ENCODE measurements at places on chromosomes 6 and 20.
A peak's percentile ranks its signal among the peaks of the same experiment; 100 is the strongest.

- DNase-seq = peak; percentile 23
These were observed 169.3 kb downstream of the TTLL2 start for GRCh38 chr6:167493976-167494697.

DNA sequence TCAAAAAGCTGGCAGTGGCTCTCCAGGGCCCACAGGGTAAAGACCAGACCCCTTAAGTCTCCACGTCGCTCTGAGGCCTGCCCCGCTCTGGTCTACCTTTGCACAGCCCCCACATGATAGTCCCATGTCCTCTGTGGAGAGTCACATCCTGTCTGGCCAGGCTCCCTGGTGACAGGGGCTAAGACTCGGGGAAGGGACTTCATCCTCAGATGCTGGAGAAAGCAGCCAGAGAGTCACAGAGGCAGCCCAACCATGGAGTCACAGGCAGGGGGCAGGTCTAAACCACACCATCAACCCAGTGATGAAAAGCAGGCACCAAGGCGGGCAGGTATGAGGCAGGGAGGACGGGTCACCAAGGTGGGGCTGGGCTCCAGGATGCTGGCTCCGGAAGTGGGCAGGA, 62.2 kb downstream of the SLC22A23 start:
- DNase-seq = no peak

- DNase-seq = no peak
These were observed 49.7 kb downstream of the COL11A2 start for GRCh38 chr6:33142501-33143070.

DNA sequence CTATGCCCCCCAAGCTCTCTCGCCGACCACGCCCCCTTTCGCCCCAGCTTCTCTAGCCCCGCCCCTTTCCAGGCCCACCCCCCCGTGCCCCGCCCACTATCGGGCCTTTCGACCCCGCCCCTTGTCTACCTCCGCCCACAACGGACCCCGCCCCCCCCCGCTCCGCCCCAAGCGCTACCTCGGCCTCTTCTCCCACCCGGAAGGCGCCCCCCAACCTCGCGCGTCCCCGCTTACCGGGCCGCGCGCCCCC, 200 bp downstream of the ZBTB22 start:
- DNase-seq = no peak

DNA sequence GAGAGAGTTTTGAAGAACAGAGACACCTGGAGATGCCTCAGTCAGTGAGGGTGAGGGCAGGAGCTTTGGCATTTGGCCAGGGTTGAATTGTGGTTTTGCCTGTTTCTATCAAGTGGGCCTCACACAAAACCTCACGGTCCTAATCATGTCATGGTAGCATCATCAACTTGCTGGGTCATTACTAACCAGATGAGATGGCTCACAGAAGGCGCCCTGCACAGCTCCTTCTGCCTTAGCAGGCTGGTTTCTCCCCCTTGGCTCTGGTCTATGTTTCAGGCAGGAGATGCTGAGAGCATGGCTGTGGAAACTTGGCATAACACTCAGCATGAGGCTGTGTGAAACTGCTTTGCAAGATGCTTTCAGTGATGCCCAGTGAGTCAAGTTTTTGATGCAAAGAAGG, 99.3 kb downstream of the LRRC1 start:
- DNase-seq = peak; percentile 14

DNA sequence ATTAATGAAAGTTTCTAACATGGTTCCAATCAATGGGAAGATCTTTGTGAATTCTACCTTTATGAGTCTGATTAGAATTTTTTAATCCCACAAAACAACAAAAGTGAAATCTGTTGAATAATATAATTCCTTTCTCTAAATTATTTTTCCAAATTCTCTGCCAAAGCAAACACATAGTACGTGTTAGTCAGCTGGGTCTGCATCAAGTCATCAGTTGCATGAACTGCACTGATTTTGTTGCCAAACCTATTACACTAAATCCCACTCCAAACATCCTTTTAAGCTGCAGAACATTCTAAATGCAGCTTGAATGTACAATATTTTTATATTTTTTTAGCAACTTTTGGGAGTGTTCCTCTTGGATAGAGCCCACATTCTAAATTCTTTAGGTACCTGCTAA, 199.0 kb upstream of the HSF2 start:
- DNase-seq = no peak

GRCh38 chr20:53578492-53579222, 15.0 kb downstream of the ZNF217 start:
- DNase-seq = peak; percentile 96

DNA sequence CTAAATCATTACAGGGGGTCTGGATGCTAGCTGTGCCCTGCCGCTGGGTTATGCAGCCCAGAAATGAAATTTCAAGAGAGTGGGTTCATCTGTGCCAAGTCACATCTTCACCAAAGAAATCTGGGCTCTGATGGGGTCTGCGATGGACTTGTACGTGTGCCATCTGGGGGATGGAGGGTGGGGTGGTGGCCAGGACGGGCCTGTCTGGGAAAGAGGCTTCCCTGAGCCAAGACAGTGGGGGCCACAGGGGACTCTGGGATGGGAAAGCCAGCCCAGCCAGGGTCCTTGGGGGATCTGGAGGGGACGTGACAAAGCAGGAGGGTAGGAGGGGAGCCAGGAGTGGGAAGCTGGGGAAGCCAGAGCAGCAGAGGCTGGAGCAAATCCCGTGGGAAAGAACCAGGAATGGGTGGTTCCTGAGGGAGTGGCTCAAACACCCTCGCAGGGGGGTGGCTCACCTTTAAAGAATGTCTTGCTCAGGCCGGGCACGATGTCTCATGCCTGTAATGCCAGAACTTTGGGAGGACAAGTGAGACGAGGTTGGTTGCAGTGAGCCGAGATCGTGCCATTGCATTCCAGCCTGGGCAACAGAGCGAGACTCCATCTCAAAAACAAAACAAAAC, 36.3 kb upstream of the SULF2 start:
- DNase-seq = no peak

- no peak for DNase-seq
These were observed 15.6 kb downstream of the GTSF1L start for GRCh38 chr20:43711098-43711654.

DNA sequence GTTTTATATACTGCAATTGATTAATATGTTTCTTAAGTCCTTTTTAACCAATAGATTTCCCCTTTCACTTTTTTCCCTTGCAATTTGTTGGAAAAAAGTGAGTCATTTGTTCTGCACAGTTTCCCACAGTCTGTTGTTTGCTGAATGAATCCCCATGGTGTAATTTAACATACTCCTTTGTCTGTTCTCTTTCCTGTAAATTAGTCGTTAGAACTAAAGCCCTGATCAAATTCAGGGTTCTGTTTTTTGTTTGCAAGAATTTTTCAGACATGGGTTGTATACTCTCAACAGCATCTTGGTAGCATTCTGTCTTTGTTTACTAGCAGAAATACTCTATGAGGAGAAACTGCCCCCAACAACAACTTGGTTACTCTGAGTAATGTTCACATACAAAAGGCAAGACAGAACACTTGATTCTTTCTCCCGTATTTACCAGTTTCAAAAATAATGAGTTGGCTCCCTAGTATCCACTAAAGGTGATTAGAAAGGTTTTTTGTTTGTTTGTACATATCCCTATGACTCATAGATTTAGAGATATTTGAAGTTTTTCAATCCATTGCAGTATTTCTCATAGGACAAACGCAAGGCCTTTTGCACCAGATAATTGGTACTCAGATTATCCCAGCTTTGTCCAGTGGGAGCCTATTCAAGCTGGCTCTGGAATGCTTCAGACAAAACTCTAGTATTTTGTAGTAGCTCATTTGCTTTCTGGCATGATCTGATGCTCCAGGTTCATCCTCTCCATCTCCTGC, 16.5 kb downstream of the BLOC1S5 start:
- DNase-seq = peak; percentile 66

GRCh38 chr6:144232176-144232831, 52.8 kb upstream of the UTRN start:
- no peak for DNase-seq

GRCh38 chr20:6599876-6600735, 167.4 kb upstream of the BMP2 start:
- DNase-seq = peak; percentile 33

- no peak for DNase-seq
These were observed 93.3 kb downstream of the CAP2 start for GRCh38 chr6:17486680-17487079.

- no peak for DNase-seq
These were observed 35.2 kb downstream of the SYNDIG1 start for GRCh38 chr20:24504331-24505285.

DNA sequence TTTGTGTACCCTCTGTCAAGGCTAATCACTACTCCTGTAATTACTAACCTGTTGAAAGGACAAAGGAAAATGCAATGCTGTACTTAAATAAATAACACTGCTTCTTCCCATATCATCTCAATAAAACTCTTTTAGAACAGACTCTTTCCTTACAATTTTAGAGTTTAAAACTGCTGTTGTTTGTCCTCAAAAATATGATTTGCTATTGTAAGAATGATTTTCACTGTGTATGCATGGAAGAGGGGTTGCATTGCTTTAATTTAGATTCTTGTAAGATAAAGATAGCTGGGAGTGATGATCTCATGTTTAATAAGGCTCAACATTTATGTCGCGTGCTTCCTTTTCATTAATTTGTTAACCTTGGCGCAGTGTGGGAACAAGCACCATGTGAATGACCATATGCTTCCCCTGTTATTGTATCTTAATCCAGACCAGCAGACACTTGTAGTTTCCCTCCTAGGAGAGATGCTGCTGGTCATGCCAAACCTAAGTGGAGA, 89.8 kb upstream of the ATXN1 start:
- DNase-seq = no peak

DNA sequence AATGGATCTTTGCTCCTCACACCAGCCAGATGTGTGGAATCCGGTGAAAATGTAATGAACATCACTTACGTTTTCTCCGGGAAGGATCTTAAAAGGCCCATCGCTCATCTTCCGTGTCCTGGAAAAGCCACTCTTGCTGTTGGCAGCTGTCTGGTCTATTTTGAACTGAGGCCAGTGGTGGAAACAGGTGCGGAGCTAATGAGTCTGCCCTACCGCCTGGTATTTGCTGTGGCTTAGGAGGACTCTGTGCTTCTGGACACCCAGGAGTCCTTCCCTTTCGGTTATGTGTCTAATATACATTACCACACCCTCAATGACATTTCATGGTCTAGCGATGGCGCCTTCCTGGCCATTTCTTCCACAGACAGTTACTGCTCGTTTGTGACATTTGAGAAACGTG, 264.2 kb upstream of the PREP start:
- no peak for DNase-seq

DNA sequence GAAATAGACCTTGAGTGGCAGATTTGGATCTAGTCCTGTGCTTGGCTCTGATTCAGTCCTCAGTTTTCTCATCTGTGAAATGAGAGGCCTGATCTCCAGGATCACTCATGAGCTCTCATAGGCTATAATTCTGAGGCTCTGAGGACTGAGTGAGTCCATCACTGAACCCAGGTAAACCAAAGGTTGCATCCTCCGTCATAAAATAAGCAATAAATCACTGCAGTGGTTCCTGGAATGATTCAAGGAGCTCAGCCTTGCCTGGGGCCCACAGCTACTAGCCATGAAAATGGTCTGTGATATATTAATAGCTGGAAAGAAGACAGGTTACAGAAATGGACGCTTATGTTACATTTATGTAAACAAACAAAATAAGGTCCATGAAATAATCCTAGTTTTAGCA, 124.8 kb downstream of the MAP3K7 start:
- DNase-seq = no peak

- no peak for DNase-seq
These were observed 1.2 kb upstream of the DYNLRB1 start for GRCh38 chr20:34514897-34515483.

- no peak for DNase-seq
These were observed 533.7 kb downstream of the DOK5 start for GRCh38 chr20:55009066-55009465.

DNA sequence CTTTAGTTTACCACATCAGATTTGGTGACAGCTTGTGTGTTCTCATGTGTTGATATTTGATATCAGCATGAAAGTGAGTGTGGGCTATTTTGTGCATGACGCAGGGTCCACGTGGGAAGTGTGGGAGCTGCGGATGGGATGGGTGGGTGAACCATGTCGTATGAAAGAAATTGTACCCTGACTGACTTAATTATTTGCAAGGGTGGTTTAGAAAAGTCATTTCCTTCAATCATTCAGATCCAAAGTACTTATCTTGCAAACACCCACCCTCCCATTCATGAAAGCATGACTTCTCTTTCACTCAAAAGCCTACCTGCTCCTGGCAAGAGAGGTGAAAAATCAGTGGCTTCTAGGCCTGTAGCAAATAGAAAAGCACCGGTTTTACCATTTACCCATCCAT, 91.8 kb upstream of the BACH2 start:
- DNase-seq = no peak

- no peak for DNase-seq
These were observed 62.0 kb downstream of the TRIM38 start for GRCh38 chr6:26024651-26025046.

DNA sequence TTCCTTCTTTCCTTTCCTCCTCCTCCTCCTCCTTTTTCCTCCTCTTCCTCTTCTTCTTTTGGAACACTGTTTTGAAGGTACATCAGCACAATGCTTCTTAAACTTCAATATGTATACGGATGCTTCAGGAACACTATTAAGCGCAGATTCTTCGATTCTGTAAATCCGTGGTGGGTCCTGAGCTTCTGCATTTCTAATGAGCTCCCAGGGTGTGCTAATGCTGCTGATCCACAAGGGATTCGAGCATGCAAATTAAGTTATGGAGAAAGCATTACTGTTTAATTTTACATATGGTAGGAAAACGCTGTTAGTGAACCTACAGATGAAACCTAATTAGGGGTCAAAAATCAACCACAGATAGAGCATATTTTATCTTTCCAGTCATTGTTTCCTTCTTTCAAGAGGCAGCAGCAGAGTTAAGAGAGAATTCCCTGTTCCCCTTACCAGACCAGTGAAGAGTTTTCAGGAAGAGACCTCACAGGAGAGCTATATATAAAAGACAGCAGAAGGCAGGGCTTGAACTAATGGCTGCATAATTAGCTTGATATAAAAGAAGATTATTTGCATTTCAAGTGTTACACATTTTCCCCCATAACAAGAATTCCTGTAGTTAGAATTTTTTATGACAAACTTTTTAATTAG, 47.2 kb downstream of the KIF13A start:
- no peak for DNase-seq

DNA sequence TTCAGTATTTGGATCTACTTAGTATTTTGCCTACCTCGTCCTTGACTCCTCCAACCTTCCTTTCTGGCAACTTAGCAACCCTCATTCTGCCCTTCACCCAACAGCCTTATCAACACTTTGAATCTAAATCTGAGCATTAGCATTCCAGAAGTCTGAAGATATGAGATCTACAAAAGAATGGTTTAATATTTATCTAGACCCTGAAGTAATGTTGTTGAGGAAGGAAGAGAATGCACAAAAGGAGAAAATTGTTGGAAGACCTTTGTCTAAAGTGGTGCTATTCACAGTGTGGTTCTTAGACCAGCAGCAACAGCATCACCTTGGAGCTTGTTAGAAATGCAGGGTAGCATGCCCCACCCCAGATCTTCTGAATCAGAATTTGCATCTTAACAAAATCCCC, 198.2 kb upstream of the PLCB4 start:
- DNase-seq = no peak

DNA sequence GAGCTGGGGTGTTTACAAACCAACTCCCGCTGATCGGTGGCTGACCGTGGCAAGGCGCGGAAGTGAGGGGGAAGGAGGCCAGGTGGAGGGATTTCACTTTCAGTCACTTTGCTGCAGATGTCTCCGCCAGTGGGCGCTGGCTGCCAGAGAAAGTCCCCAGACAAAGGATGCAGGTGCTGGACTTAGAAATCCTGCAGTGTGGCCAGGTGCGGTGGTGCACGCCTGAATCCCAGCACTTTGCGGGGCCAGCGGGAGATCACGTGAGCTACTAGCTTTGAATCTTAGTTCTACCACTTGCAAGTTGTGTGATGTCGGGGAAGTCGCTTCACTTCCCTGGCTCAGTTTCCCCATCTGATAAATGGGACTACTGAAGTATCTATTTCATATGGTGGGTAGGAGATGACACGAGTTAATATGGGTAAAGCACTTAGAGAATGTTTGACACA, 180.4 kb downstream of the ZNF217 start:
- DNase-seq = no peak
